Hematopoietic multipotent progenitor cell treated with erythropoietin and hydrocortisone succinate and interleukin-3 and kit ligand, for 8 days (in vitro differentiated cells): ENCODE measurements at places on chromosomes 1 and 21.

- DNase-seq, result no peak
Measured at GRCh38 chr1:115465802-115466363, 127.8 kb upstream of the NGF start.

DNA sequence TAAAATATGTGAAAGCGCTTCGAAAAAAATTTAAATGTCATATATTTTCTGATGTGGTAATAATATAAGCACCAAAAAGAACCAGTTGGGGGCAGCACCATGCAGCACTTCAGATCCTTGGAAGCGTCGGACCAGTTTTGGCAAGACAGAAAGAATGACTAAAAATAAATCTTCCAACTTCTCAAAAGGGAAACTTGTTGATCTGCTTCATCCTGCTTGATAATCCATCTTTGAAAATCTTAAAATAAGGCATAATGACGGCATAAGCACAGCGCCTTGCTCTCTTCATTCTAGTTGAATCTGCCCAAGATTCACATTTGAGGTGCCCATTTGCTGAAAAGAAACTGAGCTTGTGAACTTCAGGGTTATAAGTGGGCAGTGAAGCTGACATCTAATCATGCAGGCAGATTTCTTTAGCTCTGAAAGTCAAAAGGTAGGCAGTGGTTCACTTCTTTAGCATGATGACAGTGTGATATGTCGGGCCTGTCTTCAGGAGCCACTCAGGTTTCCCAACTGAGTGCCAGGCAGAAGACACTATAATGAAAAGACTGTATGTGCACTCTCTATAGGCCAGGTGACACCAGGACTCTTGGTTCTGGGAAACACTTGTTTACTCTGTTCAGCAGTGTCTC lies 19.8 kb upstream of the MUTYH start:
- DNase-seq, result peak; percentile 74

- no peak for DNase-seq
Measured at GRCh38 chr1:204464187-204464631, 30.4 kb downstream of the PIK3C2B start.

- DNase-seq, result no peak
Measured at GRCh38 chr1:99579691-99580172, 66.2 kb upstream of the PALMD start.

DNA sequence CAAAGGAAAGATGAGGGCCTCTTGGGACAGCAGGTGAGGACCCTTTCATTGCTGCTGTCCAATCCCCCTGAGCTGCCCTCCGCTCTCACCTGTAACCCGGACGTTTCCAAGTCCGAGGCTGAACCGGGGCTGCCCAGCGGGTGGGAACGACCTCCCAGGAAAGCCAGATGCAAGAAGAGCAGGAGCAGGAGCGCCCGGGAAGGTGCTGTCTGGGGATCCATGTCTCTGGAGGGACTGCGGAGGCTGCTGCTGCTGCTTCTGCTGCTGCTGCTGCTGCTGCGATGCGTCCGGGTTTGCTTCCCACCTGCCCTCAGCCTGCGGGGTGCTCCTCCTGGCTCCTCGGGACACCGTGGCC lies at the start of gene NPPB:
Gene NPPB, minus strand, starts transcription at position 333 of the 355 bp plus-strand sequence. Its CDS starts 112 bp downstream, at position 221.
- DNase-seq, result no peak
